Neural crest cell (in vitro differentiated cells): ENCODE measurements at places on chromosomes 16 and 17.

DNA sequence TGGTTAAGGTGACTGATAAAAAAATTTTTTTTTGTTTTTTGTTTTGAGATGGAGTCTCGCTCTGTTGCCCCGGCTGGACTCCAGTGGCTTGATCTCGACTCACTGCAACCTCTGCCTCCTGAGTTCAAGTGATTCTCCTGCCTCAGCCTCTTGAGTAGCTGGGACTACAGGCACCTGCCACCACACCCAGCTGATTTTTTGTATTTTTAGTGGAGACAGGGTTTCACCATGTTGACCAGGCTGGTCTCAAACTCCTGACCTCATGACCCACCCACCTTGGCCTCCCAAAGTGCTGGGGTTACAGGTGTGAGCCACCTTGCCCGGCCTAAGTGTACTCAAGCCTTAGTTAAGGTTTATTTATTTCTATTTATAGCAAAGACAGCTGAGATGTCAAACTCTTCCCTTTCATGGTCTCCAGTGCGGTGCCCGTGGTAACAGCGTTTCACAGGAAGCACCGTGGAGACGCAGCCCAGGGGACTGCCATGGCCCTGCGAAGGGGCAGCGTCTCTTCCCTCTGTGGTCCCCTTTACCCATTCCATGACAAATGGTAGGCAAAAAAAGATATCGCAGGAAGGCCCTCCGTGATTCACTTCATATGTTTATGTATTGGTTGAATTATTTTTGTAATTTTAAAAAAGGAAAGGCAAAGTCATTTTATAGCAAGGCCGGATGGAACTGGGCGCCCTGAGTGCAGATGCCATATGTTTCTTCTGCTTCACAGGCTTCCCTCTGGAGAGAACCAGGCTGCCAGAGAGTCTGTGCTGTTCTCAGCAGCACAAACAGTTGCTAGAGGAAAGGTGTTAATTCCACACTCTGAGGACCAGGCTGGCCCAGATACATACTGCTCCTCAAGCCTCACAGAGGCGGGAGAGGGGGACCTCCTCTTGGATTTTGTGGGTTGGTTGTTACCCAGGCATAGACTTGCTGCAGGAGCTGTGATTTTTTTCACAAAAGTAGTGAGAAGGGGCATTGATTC, 29.2 kb downstream of the DDX19A start:
- no peak for DNase-seq

DNA sequence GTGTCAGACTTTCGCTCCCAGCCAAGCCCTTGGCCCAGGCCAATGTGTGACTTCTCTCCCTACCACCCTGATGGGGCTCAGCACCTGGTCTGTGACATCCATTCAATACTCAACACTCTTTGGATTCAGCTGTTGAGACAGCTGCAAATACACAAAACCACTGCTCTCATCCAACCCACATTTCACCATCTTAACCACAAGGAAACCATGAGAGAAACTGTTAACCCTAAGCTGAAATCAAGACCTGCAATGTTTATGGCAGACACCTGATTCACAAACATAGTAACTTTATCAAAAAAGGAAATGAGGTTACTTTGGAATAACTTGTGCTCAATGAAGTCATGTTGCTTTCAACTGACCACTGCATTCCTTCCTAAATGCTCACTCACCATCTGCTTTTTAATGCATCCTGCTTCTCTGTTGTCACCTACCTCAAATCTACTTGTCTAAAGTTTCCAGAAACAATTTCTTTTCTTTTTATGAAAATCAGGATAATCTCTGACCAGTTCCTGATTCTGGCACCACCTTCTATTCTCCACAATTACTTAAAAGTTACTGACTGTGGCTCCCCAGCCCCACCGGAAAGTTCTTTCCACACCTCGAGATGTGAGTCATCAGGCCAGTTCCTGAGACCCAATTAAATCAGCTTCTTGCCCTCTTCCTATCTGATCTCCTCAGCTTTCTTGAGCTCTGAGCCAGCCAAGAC, 88.2 kb downstream of the NOG start:
- DNase-seq: no peak

- peak; percentile 67 for DNase-seq
These were observed 91.6 kb upstream of the DNAH9 start for GRCh38 chr17:11506635-11507034.

DNA sequence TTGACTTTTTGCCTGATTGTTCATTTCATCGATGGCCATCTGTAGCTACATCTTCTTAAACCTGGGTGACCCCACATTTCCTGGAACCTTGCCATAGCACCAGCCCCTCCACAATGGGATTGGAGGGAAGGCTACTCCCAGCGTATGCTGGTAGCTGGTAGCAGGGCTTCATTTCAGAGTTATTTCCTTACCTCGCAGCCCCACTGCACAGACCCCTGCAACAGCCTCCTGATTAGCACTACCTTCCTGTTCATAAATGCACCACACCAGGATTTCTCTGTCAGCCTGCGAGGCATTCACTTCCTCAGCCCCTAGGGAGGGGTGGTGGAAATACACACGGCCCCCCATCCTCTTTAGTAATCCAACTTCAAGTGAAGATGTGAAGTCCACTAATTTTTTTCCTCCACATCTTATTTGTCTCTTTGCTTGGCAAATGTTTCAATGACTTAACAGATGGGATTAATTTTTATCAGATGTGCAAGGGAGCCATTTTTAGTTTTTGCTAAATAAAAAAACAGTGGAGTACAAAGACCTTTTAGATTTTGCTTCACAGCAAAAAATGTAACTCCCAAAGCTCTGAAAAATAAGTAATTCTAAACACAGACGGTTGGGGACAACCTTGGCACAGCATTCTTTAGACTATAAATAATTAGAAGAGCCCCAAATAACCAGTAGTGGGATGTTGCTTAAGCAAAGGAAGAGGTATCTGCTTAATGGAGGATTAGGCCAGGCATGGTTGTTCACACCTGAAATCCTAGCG, 76.6 kb downstream of the CLEC16A start:
- no peak for DNase-seq

- DNase-seq: no peak
These were observed 39.0 kb upstream of the AKAP1 start for GRCh38 chr17:57045868-57046704.

GRCh38 chr17:5719976-5720375, 135.7 kb upstream of the NLRP1 start:
- no peak for DNase-seq

DNA sequence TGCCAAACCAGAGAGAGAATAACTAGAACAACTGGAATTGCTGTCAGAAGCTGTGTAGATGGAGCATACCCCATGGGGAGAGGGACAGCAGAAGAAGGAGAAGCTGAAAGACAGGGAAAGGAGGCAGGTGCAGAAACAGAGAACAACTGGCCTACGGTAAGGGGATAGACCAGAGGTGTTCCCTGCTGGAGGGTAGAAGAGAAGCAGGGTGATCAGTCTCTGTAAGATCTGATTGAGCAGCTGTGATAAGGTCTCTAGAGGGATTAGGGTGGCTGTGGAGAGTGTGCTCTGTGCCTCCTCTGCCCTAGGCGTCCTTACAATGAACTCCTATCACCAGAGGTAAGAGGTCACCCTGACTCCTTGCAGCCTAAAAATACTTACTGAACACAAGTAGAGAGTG, 30.4 kb upstream of the HS3ST3B1 start:
- no peak for DNase-seq

- DNase-seq: no peak
These were observed 59.1 kb downstream of the NEUROD2 start for GRCh38 chr17:39548494-39549225.

GRCh38 chr17:46121841-46122485, 71.3 kb downstream of the KANSL1 start:
- DNase-seq: no peak

DNA sequence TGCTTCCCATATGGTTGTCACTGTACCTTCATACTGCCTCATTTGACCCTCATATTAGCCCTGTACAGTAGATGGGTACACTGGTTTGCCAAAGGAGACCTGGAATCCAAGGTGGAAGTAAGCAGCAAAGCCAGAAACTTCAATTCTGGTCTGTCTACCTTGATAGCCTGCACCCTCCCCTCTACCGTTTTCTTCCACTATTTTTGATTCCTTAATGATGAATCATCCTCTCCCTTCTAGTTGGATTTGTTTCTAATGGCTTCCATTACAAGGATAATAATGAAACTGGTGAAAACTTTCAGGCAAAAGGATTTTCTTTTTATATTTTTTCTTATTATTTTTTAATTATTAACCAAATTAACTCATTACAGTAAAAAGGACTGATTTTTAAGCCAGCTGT, 17.3 kb downstream of the TAC4 start:
- no peak for DNase-seq

GRCh38 chr16:20352615-20353014, at the start of gene UMOD:
Gene UMOD (minus strand): TSS chr16:20352715. CDS start chr16:20350737, 1,978 bp downstream.
- no peak for DNase-seq

DNA sequence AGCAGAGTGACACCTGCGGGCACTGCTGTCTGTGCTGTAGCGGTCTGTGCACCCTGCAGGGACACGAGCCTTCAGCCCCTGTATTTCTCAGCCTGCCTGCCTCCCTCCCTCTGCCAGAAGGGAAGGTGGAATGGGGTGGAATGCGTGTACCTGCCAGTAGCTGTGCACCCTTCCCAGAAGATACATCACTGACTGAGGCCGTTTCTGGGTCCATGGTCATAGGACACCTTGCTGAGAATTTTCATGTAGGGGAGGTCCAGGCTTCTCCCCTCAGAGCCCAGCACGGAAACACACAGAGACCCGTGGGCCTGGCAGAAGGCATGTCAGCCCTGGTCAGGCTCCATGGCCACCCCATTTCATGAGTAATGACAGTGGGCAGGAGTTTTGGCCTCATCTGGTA, 16.5 kb downstream of the DBNDD1 start:
- DNase-seq: no peak

GRCh38 chr16:29726845-29727377, 18.9 kb downstream of the C16orf54 start:
- no peak for DNase-seq

- DNase-seq: no peak
These were observed 62.9 kb upstream of the MGAT5B start for GRCh38 chr17:76805319-76805718.
